Ureter (tissue), 1 donor: ENCODE measurements at places on chromosomes 7 and 10. TPM values are rescaled to one million over a fixed set of nuclear protein-coding genes. Genes with fewer than 3 reads are reported as not detected.

TMEM213 gene
- not detected for total RNA-seq

TNS3 gene
- total RNA-seq: 48.7 TPM

OR9A2 gene
- total RNA-seq: not detected

VAX1 gene
- not detected for total RNA-seq
